ENCODE measurements at places on chromosomes 1 and 21.

GRCh38 chr21:44054710-44055109, 42.6 kb downstream of the TRAPPC10 start:
- no peak for DNase-seq

GRCh38 chr1:76054359-76054758, 20.2 kb upstream of the ST6GALNAC3 start:
- DNase-seq: no peak

DNA sequence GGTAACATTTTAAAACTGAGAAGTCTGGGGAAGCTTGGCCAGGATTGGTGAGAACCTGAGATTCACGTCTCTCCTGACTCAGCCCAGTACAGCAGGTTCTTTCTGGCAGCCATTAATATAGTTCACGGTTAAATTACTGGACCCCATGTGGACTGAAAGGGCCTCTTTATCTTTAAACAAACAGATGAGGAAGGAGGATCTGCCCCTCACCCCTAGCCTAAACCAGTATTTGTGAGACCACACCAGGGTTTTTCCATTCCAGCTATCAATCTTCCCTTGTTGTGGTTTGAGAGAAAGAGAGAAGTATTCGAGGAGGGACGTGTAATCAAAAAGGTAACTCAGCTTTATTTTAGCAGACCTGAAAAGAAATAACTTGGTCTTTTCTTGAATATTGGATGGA, 137.1 kb downstream of the PROX1 start:
- DNase-seq: no peak

DNA sequence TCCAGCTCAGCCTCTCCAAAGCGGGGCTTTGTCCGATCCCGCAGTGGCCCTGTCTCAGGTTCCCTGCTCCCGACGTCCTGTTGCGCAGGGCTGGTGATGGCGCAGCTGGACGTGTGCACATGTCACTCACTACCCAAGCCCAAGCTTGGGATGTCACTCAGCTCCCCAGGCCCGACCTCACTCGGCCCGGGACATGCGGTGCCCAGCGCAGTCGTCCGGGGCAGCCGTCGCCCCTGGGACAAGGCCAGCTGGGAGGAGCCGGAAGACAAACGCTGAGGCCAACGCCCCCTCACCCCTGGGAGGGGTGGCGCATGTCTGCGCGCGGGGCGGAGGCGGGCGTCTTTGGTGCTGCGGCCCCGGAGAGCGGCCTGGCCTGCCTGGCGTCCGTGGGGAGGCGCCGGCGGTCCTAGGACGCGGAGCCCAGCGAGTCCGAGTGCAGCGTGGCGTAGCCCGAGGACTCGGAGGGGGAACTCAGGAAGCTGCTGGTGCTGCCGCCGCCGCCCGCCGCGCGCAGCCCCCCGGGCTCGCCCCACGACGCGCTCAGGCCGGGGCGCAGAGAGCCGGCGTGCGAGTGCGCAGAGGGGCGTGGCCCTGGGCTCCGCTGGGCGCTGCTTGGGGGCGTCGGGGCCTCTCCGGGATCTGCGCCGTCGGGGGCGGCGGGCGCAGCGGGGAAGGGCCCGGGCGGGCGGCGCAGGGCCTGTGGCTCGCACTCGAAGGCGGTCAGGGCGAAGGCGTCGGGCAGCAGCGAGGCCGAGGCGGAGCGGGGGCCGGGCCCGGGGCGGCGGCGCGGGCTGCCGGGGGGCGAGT, 5.2 kb downstream of the HES3 start:
- no peak for DNase-seq

- no peak for DNase-seq
These were observed 40.2 kb upstream of the ZNF124 start for GRCh38 chr1:247212012-247212411.

- DNase-seq: no peak
These were observed 31.4 kb upstream of the TARDBP start for GRCh38 chr1:10980841-10981727.

- no peak for DNase-seq
These were observed 2.0 kb downstream of the ARHGEF16 start for GRCh38 chr1:3456449-3456963.

DNA sequence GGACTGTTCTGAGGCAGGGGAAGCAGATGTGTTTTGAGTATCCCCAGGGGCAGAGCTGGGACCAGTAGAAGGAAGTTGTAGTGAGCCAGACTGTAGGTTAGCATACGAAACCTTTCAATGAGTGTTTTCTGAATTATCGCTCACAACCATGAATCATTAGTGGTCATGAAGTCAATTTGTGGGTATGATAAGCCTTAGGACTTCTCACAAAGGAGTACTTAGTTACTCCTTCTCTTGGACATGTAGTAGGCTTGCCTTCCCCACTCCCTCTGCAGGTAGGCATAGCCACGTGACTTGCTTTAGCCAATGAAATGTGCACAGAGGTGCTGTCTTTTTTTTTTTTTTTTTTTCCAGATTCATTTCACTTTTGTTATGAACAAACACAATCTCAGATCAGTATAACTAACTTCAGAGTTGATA, 23.9 kb upstream of the FAAH start:
- DNase-seq: no peak

GRCh38 chr1:16167331-16168143, 11.7 kb upstream of the EPHA2 start:
- DNase-seq: no peak

GRCh38 chr1:51612447-51612961, 4.4 kb upstream of the OSBPL9 start:
- no peak for DNase-seq

DNA sequence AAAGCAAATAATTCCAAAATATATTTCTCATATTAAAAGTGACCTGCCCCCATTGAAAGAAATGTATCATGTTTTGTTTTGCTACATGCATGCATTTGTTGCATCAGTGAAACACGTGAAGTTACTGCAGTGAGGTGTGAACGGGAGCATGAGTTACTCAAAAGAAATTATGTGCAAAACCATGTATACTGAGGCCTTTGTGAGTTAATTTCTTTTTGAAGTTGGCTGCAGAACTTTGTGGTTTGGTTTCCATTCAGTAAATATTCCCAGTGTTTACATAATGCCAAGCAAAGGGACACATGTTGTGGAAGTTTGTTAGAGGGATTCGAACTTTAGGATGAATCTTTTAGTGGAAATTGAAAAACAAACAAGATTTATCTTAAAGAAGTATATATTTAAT, 619.4 kb upstream of the ADAMTS5 start:
- no peak for DNase-seq

- DNase-seq: no peak
These were observed 25.1 kb downstream of the WDR64 start for GRCh38 chr1:241677201-241677600.

- no peak for DNase-seq
These were observed 33.0 kb downstream of the SH3BGR start for GRCh38 chr21:39484711-39485276.

DNA sequence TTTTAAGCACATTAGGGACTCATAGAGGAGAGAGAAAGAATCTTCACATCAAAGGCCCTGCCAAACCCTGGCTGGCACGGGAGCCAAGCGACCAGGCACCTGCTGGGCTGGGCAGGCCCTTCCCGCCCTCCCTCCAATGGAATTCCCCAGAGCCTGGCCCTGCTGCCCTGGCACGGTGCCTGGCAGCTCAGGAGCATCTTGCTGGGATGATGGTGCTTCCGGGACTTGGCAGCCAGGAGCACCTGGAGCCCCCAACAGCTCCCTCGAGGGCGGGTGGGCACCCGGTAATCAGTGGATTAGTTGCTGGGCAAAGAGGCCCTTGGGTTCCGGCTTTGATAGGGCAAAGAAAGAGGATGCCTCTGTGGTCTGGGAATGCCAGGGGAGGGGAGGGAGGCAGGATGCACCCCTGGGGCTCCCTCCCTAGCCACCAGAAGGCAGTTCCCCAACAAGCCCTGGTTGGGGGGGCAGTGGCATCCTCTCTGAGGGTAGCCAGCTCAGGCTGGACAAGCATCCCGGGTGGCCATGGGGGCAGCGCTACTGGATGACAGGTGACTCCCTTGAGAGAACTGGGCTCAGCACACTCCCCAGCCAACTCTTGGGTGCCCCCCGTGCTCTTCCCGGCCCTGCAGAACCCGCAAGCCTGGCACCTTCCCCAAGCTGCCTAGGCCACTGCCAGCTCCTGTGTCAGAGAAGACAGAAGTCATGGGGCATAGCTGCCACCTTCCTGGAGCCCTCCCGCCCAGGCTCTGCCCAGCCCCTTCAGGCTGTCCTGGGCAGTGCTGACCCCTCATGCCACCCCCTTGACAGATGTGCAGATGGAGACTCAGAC, 26.4 kb downstream of the KRTAP10-1 start:
- no peak for DNase-seq

DNA sequence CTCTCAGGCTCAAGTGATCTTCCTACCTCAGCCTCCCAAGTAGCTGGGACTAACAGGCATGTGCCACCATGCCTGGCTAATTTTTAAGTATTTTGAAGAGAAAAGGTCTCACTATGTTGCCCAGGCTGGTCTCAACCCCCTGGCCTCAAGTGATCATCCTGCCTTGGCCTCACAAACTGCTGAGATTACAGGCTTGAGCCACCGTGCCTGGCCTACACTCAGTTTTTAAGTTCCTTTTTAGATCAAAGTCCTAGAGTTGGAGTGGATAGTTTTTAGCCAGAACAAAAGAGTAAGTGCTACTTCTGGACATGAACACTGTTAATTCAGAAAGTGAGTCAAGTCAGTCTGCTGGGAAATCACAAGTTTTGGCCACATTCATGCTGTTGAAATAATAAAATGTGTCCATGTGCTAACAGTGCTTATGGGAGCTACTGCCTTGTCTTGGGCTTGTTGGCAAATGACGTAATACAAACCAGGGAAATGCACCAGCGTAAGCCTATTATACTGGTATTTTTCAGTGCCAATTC, 84.2 kb downstream of the NDUFS5 start:
- no peak for DNase-seq

DNA sequence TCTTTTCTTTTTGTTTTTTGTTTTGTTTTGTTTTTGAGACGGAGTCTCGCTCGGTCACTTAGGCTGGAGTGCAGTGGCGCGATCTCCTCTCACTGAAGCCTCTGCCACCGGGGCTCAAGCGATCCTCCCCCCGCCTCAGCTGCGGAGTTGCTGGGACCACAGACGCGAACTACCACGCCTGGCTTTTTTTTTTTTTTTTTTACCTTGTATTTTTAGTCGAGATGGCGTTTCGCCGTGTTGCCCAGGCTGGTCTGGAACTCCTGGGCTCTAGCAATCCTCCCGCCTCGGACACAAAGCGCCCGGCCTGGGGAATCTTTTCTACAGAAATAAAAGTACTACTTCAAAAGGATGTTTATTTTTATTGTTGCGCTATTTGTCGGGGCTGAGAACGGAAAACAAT, 1.1 kb upstream of the SETDB1 start:
- DNase-seq: no peak

DNA sequence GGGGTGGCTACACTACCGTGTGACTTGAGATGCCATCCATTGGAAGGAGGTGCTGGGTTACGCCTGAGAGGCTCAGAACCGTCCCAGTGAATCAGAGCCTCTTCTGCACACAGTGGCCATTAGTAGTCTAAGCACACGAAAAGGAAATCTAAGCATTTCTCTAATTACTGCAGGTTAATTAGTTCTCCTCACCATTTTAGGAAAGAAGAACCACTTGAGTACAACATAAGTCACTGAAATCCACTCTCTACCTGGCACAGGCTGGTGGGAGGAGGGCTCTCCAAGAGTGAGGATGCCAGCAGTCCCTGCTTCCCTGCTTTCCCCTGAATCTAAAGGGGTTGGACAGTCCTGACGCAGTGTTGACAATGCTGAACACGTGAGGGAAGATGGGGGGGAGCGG, 606.3 kb downstream of the NPHP4 start:
- DNase-seq: no peak

- no peak for DNase-seq
These were observed 69.6 kb downstream of the PGM1 start for GRCh38 chr1:63662841-63663240.

DNA sequence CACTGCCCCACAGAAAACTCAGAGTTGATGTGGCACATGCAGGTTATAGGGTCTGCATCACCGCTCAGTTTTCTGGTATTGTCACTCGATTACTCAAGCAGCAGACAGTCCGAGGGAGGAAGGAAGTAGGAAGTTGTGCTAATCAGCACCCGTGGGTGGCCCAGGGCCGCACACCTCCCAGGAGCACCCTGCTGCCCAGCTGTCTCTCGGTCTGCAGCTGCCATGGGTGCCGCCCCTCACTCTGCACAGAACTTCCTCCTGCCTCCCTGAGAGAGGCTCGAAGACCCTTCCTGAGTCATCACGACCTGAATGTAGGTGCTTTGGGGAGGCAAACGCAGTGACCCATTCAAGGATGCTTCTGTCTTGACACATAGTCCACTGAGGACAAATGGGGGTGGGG, 4.2 kb upstream of the TFF3 start:
- no peak for DNase-seq

DNA sequence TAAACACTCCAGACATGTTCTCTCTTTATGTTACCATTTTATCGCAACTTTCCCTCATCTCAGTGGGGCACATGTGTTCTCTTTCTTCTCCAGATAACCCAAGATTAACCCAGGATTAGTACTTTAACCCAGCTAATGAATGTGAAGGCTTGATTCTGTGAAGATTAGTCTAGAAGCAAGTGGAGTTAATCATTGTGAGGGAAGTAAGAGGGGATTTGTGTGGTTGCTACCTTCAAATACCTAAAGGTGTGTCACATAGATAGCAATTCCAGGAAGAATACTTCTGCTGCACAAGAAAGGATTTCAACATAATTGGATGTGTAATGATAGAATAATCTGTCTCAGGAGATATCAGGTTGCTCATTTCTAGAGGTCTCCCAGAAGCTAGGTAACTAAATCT, 327.1 kb downstream of the PBX1 start:
- DNase-seq: no peak

- DNase-seq: no peak
These were observed 73.9 kb upstream of the RRP15 start for GRCh38 chr1:218211241-218211640.

DNA sequence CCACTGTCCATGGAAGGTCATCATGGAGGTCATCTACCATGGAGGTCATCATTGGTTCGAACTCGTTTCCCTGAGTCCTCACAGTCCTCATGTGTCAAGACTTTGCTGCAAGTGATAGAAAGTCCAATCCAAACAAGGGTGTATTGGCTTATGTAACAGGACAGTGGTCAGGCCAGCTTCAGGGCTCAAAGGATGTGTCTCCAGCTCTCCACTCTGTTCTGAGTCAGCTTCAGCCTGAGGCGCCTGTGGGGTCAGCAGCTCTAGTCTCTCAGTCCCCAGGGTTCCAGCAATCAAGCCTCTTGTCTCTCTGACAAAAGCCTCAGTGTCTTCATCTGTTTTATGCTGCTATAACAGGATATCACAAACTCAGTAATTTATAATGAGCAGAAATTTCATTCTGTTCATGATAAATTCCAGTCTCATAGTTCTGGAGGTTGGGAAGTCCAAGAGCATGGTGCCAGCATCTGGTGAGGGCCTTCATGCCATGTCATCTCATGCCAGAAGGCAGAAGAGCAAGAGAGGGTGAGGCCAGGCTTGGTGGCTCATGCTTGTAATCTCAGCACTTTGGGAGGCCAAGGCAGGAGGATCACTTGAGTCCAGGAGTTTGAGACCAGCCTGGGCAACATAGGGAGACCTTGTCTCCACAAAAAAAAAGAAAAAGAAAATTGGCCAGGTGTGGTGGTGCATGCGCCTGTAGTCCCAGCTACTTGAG, 19.5 kb downstream of the A3GALT2 start:
- DNase-seq: no peak

GRCh38 chr1:208158640-208159554, 85.3 kb downstream of the PLXNA2 start:
- DNase-seq: no peak

Data from SIG-M5 (cell line).